ENCODE measurements at places on chromosomes 4 and X.

DNA sequence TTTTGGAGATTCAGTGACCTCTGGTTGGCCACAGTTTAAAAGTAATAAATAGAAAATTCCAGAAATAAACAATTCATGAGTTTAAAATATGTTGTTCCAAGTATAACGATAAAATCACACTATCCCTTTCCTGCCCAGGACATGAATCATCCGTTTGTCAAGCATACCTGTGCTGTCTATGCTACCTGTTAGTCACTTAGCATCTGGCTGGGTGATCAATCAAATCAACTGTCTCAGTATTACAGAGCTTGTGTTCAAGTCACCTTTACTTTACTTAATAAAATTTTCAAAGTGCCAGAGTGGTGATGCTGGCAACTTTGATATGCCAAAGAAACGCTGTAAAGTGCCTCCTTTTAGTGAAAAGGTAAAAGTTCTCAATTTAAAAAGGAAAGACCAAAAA is 979.5 kb upstream of the NDST4 start:
- no peak for DNase-seq

DNA sequence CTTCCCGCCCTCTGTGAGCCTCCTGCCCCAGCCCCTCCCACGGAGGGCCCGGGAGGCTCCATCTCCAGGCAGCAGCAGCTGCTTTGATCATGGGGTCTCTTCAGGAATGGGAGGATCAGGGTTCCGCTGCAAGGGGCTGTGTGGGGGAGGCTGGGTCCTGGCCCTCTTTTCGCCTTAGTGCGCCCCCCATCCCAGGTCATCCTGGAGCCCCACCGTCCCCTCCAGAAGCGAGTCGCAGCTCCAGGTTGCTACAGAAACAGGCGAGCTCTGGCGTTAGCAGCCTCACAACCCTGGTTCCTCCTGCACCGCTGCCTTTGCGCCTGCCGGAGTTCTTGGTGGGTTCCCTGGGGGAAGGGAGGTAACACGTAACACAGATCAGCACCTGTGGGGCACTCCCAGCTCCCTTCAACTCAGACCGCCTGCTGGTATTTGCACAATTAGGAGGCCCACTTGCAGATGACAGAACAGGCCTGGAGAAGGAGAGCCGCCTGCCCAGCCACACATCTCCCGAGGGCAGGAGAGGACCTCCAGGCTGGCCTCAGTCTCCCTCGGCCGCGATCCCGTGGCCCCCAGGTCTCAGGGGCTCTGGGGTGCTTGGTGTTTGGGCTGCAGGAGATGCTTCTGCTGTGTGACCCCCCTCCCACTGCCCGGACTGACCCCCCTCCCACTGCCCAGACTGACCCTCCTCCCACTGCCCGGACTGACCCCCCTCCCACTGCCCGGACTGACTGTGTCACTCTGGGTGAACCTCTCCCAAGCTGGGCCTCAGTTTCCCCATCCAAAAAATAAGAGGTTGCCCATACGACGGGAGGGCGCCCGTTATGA is 64.2 kb upstream of the ADRA2C start:
- DNase-seq, result no peak

DNA sequence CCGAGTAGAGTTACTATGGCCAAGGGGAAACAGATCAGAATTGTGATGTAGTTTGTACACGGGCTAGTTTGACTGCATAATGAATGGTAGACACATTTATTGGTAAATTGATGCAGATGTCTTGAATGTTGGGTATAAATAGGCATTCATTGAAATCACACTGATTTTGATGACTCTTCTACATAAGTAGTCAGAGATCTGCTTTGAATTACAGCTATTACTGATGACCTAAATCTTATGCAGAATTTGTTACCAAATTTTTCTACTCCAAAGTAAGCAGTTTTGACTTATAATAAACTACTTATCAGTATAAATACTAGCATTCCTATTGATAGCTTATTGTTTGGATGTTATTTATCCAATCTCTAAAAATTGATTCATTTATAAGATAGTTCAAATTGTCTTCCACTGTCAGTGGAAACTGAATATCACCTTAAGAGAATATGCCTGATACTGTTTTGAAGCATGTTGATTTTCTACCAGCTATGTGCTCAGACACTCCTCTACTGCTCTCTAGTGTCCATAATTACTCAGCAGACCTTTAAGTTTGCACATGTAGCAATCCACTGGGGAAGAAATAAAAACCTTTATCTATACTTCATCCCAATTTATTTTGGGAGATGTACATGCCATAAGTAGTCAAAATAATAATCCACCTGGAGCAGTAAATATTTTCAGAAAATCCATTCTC is 120.3 kb downstream of the RASL11B start:
- no peak for DNase-seq

DNA sequence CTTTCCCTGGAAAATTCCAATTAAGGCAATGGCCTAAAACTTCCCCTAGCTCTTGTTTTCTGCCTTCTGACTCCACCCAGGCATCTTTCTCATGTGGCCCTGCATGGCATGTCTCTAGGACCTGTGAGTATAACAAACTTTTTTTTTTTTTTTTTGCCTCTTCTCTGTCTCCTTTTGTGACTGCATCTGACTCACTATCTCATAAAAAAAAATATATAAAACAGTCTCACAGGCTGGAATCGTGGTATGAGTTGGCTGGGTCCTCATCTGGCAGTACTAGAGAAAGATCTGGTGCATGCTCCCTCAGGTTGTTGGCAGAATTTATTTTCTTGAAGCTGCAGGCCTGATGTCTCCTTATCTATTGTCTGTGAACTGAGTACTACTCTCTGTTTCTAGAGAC is 313.9 kb downstream of the TECRL start:
- DNase-seq, result no peak

GRCh38 chr4:130183766-130184165 is 1087.8 kb downstream of the C4orf33 start:
- no peak for DNase-seq

GRCh38 chrX:31007321-31007720 is 64.5 kb downstream of the FTHL17 start:
- DNase-seq, result no peak

- no peak for DNase-seq
Observed at GRCh38 chr4:130071746-130072145, 975.8 kb downstream of the C4orf33 start.

- DNase-seq, result no peak
Observed at GRCh38 chr4:173448103-173448502, 49.2 kb upstream of the SCRG1 start.

GRCh38 chr4:158813113-158813512 is 44.3 kb downstream of the FNIP2 start:
- no peak for DNase-seq

DNA sequence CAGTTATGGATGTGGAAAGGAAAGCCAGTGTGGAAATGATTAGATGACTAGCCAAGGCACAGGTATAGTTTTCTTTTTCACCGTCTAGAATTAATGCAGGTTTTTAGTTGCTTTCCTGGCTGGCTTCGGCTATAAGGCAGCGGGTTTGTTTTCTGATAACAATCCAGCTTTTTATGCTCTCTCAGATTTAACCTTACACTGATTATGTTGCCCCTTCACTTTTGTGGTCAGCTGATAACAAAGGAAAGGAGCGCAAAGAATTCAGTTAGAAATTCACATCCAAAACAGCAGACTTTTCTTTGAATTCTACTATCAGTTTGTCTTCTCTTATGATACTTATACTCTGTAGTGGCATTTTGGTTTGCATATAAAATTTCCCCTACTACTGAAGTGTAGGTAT is 94.2 kb upstream of the CENPE start:
- no peak for DNase-seq

- no peak for DNase-seq
Observed at GRCh38 chrX:11416600-11416999, 123.4 kb downstream of the AMELX start.

GRCh38 chr4:14496969-14497368 is 505.3 kb upstream of the CPEB2 start:
- no peak for DNase-seq

DNA sequence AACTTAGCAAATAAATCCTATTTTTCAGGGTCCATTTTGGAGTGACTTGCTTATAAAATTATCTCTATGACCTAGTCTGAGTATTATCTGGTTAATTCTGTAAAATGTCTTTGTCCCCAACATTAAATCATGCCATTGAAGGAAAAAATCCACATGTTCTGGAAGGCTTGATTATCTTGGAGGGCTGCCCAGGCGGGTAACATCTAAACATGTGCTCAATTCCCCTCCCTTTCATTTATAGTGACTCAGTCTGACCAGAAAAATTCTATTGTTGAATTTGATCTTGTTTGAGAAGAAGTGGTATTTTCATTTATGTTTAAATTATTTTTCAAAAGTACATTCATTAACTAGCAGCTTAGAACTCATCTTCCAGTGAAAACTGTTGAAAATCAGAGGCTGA is 55.4 kb upstream of the SLC10A7 start:
- DNase-seq, result no peak

DNA sequence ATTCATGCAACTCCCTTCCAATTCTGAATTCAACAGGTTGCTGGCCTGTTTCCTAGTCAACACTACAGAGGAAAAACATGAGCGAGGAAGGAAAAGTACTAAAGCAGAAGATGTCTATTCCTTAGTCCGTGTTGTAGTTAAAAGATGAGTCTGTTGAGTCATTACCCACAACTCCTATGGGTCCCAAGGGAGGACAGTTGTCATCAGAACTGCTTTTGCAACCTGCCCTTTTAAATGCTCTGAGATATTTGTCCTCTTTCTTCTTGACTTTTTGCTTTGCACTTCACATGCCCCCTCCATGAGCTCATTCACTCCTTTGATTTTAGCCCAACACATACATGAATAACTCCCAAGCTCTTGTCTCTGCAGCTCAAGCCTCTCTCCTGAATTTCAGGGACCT is 119.2 kb downstream of the CORIN start:
- no peak for DNase-seq

GRCh38 chr4:114673306-114673705 is 74.7 kb downstream of the UGT8 start:
- DNase-seq, result no peak

DNA sequence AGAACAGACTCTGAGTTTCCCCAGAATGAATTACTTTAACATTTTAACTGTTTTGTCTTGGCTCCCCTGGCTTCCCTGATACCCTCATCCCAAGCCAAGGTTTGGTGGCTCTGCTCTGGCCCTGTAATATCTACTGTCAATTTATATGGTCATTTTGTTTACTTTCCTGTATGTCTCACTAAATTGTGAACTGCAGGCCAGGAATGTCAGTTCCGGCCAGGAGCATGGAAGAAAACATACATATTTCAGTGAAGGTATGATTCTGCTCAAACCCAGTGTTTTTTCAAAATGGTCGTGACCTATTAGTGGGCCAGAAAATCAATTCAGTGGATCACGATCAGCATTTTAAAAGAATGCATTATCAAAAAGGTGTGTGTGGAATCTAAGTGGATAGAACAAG is 1.2 kb downstream of the RPGR start:
- no peak for DNase-seq

DNA sequence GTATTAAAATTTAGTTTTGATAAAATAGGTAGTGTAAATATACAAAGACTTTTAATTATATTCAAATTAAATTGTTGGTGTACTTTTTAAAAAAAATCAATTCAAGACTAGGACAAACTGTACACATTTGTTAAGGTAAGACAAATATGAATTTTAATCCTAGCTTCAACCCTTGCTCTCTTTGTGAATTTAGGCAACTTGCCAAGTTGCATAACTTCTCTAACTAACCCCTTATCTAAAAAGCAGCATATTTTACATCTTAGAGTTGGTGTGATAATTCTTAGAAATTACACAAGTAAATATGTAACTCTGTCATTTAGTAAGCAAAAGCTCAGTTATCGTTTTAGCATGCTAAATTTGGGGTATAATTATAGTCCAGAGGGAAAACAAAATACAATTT is 78.1 kb upstream of the FSTL5 start:
- DNase-seq, result no peak

DNA sequence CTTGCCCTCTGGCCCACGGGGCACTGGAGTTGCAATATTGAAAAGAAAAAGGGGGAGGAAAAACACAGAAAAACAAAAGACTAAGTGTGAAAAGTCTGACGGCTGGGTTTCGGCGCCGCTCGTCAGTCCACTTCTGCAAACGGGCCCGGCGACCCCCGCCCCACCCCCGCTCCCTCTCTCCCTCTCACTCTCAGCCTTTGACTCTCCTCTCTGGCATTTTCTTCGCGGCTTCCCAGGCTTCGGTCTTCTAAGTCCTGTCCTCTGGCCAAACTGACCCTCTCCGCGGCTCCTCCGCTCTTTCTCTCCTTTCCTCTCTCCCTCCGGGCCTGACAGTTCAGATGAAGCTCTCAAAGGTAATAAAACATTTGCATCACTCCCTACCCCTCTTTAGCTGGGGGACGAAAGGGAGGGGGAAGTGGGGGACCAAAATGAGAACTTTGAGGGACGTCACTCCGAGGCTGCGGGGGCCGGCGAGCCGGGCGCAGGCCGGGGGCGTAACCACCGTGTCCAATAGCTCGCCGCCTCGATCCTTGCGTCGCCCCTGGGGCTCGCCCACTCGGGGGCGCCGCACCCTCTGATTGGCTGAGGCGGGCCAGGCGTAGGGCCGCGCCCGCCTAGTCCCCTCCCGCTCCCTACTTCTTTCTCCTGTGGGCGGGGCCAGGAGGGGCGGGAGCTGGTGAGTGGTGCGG is at the start of gene NKX6-1:
Gene NKX6-1 (minus strand): TSS at position 358 of the 689 bp plus-strand sequence. CDS start 1,064 bp downstream, outside the sequence.
- DNase-seq, result no peak

DNA sequence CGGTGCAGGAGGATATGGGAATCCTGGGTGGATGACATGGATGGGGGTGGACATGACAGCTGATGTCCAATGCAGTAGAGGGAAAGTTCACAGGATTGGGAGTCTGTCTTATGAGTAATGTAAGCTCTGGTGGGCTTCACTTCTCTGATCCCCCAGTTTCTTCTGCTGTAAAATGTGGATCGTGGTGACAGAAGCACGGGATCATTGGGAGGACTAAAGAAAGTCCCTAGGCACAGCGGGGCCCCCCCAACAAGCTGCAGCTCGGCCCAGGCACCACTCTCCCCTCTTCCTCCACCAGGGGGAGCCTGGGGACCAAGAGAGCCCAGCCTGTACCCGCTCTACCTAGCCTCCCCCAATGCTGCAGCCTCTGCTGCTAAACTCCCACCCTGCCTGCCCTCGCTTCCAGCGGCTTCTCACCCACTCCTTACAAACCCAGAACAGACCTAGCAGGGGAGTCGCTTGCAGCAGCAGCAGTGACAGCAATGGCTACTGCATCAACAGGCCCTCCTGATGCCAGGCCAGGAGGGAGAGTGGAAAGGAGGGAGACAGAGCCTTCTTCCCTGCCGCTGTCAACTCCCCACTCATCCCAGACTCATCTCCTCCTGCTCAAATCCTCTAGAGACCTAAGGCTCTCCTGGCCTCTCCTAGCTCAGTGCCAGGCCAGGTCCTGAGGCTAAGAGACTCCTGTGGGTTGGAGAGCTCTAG is 36.1 kb upstream of the IQSEC2 start:
- peak; percentile 69 for DNase-seq

DNA sequence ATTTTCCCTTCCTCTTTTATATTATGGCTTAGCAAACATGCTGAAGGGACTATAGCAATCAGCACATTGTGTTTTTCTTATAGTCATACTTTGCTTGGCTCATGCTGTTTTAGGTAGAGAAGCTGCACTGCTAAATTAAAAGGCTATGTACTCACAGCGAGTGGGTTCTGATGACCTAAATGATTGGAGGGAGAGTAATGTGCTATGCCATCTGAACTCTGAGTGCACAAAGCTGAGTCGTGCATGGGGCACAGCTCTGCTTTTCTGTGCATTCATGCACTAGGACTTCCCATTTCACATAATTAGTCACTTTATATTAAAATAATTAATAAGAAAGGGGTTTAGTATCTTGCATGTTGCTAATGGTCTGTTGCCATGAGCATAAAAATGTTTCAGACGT is 132.7 kb upstream of the ADGRL3 start:
- no peak for DNase-seq
